Activated naive CD8-positive, alpha-beta T cell treated with anti-CD3 and anti-CD28 coated beads for 36 hours (primary cell): ENCODE measurements at places on chromosomes 2 and 18. TPM values are rescaled to one million over a fixed set of nuclear protein-coding genes. Genes with fewer than 3 reads are reported as not detected.

- no peak overlapping the region for H3K27ac ChIP-seq
- DNase-seq = no peak
- no peaks in the 10 kb centered on the region for H3K36me3 ChIP-seq
- no peaks in the 10 kb centered on the region for H3K4me1 ChIP-seq
Observed at GRCh38 chr2:138090330-138090729, 126.1 kb downstream of the HNMT start.

DNA sequence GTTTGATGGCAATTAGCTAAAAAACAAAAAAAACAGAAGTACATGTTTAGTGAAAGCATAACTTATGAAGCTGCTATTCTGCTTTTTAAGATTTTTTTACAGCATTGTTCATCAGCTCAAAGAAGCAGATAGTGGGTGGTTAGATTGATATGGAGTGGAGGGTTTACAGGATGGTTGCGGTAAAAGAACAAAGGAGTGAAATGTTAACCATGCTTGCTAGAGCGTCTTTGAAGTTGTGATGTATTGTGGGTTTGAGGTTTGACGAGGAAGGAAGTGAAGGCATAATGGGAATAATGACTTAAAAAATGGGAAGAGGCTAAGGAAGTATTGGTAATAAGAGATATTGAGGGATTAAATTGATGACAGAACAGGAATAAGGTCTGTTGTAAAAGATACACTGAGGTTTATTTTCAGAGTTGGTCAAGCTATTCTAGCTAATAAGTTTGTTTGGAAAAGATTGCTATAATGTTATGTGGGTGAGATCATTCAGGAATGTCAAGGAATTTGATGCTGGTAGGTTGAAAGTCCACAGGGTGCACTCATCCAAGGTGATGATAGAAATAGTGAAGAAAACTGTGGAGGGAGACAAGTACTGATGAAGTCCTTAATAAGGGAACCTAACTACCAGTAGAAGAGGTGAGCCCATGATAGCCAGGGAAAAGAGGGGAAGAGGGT lies 14.6 kb downstream of the SPOPL start:
- H3K4me3 ChIP-seq = no peak overlapping the region
- H3K36me3 ChIP-seq = peaks cover 12% of the 10 kb centered on the region
- peaks cover 17% of the 10 kb centered on the region for H3K27me3 ChIP-seq
- no peak for DNase-seq
- peaks cover 39% of the 10 kb centered on the region for H3K4me1 ChIP-seq
- H3K27ac ChIP-seq = no peak overlapping the region

DNA sequence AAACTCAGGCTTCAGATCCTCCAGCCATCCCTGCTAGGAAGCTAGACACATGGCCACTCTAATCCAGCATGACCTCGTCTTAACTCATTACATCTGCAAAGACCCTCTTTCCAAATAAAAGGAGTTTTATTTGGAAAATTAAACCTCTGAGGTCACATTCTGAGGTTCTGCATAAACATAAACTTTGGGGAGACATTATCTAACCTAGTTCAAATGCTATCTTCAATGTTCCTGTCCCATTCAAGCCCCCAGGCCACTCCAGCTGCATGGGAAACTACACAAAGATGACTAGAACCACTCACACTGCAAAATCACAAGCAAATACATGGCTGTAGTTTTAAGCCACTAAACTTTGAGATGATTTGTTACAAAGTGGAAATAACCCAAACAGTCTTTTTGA lies 99.0 kb upstream of the RNF152 start:
- H3K36me3 ChIP-seq = no peaks in the 10 kb centered on the region
- peaks cover 7% of the 10 kb centered on the region for H3K4me1 ChIP-seq
- DNase-seq = no peak

The IL1F10 gene
- not detected for total RNA-seq
